ENCODE measurements at places on chromosomes 2 and 18. TPM values are rescaled to one million over a fixed set of nuclear protein-coding genes. Genes with fewer than 3 reads are reported as not detected.

The DNER gene
- total RNA-seq: 10.0 TPM

The ALPI gene
- not detected for total RNA-seq

GRCh38 chr2:232026910-232027309 is 65.4 kb downstream of the DIS3L2 start:
- DNase-seq: no peak
- no peak overlapping the region for H3K27ac ChIP-seq
- no peaks in the 10 kb centered on the region for H3K4me1 ChIP-seq
- H3K27me3 ChIP-seq: no peaks in the 10 kb centered on the region
- H3K4me3 ChIP-seq: no peak overlapping the region
- peaks cover 6% of the 10 kb centered on the region for H3K36me3 ChIP-seq

DNA sequence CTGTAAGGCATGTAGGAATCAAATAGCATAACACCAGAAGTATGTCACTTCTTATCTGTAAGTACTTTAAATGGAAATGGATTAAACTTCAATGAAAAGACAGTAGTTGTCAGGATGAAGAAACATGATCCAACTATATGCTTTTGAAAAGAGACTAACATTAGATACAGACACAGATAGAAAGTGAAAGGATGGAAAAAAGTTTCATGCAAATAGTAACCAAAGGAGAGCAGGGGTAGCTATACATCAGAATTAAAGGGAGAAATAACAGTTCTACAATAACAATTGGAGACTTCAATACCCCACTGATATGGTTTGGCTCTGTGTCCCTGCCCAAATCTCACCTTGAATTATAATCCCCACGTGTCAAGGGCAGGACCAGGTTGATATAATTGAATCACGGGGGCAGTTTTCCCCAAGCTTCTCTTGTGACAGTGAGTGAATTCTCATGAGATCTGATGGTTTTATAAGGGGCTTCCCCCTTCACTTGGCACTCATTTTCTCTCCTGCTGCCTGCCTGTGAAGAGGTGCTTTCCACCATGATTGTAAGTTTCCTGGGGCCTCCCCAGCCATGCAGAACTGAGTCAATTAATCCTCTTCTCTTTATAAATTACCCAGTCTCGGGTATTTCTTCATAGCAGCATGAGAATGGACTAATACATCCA is 205.4 kb upstream of the CDH2 start:
- no peaks in the 10 kb centered on the region for H3K4me1 ChIP-seq
- no peaks in the 10 kb centered on the region for H3K27me3 ChIP-seq
- H3K4me3 ChIP-seq: no peak overlapping the region

The PLCL1 gene
- total RNA-seq: 16.8 TPM

DNA sequence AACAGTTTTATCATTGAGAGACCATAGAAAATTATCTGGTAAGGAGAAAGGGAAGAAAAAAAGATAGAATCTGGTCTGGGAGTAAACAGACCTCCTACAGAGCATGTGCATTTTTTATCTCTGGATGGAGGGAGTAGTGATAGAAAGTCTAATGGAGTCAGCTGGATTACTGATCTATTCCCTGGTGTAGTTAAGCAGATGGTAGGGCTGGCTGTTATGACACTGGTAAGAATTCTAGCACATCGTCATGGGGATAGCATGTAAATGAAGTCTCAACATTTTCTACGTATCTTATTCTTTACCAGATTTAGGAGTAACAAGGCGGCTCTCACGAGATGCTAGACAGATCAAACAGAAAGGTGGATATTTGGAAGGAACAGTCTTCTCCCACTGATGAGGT is 407.4 kb downstream of the NRXN1 start:
- no peak overlapping the region for H3K27ac ChIP-seq
- H3K4me3 ChIP-seq: no peak overlapping the region
- no peaks in the 10 kb centered on the region for H3K27me3 ChIP-seq
- H3K36me3 ChIP-seq: no peaks in the 10 kb centered on the region
- DNase-seq: no peak
- H3K4me1 ChIP-seq: no peaks in the 10 kb centered on the region

GRCh38 chr2:61510674-61511671 is 27.2 kb downstream of the XPO1 start:
- H3K27me3 ChIP-seq: no peaks in the 10 kb centered on the region
- DNase-seq: no peak
- peaks cover 6% of the 10 kb centered on the region for H3K4me1 ChIP-seq
- H3K36me3 ChIP-seq: no peaks in the 10 kb centered on the region

DNA sequence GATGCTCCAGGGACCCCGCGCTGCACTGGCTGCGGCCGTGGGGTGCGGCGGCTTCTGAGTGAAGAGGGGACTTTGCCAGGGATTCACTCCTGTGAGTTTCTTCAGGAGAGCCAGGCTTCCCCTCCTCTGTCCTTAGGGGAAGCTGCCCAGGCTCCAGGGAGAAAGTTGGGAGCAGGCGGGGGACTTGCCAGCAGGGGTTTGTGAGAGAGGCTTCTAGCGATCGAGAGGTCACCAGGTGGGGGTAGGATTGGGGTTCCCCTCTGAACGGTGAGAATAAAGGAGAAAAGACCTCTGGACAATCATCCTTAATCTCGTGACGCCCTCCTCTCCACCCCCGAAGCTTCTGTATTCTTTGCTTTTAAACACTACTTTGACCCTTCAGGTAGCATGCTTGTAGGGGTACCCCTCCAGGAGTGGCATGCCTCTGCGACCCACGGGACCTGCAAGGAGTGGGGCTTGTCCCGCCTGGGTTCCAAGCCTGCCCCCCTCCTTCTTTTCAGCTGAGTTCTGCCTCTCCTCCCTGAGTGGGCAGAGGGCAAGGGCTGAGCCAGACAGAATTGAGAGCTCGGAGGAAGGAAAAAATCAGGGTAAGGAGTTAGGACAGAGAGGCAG is 601 bp downstream of the PROKR1 start:
- no peak overlapping the region for H3K27ac ChIP-seq
- no peak for DNase-seq
- H3K4me3 ChIP-seq: peak overlapping the region; percentile 50
- peaks cover 16% of the 10 kb centered on the region for H3K4me1 ChIP-seq

The MCM6 gene
- 9.6 TPM for total RNA-seq

GRCh38 chr2:191465766-191466420 is 212.0 kb upstream of the NABP1 start:
- H3K4me1 ChIP-seq: no peaks in the 10 kb centered on the region
- H3K27me3 ChIP-seq: no peaks in the 10 kb centered on the region

The GRB14 gene
- total RNA-seq: 19.8 TPM

- no peaks in the 10 kb centered on the region for H3K36me3 ChIP-seq
- H3K27ac ChIP-seq: no peak overlapping the region
- no peaks in the 10 kb centered on the region for H3K27me3 ChIP-seq
- H3K4me3 ChIP-seq: no peak overlapping the region
- no peaks in the 10 kb centered on the region for H3K4me1 ChIP-seq
- DNase-seq: no peak
These were observed 113.1 kb downstream of the PDCL3 start for GRCh38 chr2:100675855-100676254.

GRCh38 chr18:77199707-77200106 is 49.9 kb upstream of the GALR1 start:
- H3K27me3 ChIP-seq: no peaks in the 10 kb centered on the region
- no peak overlapping the region for H3K4me3 ChIP-seq
- no peaks in the 10 kb centered on the region for H3K4me1 ChIP-seq
- no peak overlapping the region for H3K27ac ChIP-seq
- H3K36me3 ChIP-seq: no peaks in the 10 kb centered on the region
- no peak for DNase-seq

DNA sequence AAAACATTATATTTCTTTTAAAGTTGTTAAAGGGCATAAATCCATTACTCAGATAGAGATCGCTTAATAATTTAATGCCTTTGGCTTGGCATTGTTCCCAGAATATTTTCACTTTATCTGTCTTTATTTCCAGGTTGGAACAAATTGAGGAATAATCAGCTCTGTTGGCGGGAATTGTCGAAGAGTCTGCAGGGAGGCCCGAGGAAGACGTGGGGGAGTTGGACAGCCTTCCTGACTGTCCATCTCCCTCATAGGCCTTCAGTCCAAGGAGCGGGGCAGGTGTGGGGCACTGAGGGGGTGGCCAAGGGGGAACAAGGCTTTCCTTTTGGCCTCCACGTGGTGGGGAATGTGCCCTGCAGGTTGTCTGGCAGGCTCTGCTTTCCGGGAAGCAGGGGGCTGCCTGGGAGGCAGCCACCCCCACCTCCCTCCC is 179.6 kb downstream of the ZBTB7C start:
- no peak overlapping the region for H3K4me3 ChIP-seq
- no peak for DNase-seq
- H3K36me3 ChIP-seq: no peaks in the 10 kb centered on the region

The NEU2 gene
- total RNA-seq: not detected

DNA sequence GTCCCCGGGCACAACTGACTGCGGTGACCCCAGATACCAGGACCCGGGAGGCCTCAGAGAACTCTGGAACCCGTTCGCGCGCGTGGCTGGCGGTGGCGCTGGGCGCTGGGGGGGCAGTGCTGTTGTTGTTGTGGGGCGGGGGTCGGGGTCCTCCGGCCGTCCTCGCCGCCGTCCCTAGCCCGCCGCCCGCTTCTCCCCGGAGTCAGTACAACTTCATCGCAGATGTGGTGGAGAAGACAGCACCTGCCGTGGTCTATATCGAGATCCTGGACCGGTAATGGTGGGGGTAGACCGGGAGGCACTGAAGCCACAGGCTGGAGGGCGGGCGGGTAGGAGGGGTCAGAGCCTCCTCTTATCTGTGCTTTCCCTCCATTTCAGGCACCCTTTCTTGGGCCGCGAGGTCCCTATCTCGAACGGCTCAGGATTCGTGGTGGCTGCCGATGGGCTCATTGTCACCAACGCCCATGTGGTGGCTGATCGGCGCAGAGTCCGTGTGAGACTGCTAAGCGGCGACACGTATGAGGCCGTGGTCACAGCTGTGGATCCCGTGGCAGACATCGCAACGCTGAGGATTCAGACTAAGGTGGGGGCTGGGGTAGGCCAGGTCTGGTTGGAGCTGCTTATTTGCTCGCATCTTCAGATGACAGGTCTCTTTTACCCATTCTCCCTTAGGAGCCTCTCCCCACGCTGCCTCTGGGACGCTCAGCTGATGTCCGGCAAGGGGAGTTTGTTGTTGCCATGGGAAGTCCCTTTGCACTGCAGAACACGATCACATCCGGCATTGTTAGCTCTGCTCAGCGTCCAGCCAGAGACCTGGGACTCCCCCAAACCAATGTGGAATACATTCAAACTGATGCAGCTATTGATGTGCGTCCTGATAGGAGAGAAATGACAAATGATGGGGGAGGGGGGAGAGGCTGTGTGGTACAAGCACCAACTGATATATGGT is 780 bp downstream of the HTRA2 start:
- peaks cover 42% of the 10 kb centered on the region for H3K36me3 ChIP-seq
- H3K27me3 ChIP-seq: no peaks in the 10 kb centered on the region
- peak overlapping the region; percentile 96 for H3K4me3 ChIP-seq
- no peak for DNase-seq
- H3K4me1 ChIP-seq: no peaks in the 10 kb centered on the region
- peak overlapping the region; percentile 87 for H3K27ac ChIP-seq
